ENCODE measurements at places on chromosomes 5 and 9.

GRCh38 chr5:153084511-153084910 lies 406.0 kb upstream of the GRIA1 start:
- no peak for DNase-seq

DNA sequence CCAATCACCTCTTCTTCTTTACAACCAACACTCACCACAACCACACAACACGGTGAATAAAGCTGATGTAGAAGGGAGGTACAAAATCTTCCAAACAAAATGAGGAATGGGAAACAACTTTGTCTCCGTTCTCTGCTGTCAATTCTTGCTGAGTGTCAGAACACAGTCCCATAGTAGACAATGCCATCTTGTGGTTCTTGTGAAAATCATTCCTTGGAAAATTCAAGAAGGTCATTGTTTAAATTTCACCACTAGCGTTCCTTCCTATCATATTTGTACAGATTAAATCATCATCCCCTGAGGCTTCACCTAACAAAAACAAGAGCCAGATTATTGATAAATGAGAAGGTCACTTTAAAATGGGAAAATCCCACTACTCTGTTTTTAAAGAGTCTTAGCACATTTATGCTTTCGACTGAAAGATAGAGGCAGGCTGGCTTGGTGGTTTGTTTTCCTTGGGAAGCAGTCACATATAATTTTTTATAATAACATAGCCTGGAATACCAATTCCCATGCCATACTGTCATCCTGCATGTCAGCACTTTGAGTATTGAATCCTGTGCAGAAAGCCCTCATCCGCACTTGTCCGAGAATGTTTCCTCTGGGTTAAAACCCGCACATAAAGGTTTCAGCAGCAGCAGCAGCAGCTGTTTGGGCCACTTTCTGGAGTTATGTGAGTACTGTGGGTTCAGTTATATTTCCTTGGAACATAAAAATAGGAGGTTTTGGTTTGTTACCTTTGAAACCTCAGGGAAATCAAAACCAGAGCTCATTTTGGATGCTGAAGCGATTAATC lies 395.0 kb upstream of the SMARCA2 start:
- DNase-seq = no peak

DNA sequence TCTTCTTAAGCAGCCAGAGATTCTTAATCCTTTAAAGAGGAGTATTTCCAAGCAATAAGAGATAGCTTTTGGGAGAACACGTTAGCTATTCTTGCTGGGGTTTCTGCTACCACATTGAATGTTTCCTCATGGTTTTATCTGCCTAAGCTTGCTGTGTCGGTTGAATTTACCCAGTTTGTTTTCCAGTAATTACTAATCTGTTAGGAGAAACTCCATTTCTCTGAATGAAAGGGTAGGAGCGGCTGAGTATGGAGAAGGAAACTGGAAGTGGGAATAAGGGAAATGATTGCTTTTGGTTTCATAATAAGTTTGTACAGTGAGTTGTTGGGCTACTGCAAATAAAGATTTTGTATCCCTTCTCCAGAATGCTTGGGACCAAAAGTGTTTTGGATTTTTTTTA lies 1.2 kb downstream of the JAK2 start:
- DNase-seq = no peak

DNA sequence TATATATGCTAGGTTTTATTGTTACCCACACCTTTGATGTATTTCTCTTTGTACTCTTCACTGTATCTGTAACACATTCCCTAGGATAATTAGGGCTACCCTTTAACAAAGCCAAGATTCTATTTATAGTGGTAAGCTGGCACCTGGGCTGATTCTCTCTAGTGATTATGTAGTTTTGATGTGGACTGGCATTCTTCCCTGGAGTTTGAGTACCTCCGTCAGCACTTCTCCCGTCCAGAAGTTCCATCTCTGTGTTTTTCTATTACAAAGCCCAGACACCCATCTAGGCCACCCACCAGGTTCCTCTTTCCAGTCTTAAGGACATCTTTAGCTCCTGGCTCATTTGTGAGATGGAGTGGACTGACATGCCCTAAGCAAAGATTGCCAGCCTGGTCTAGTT lies 55.9 kb upstream of the CDKN2B start:
- no peak for DNase-seq

DNA sequence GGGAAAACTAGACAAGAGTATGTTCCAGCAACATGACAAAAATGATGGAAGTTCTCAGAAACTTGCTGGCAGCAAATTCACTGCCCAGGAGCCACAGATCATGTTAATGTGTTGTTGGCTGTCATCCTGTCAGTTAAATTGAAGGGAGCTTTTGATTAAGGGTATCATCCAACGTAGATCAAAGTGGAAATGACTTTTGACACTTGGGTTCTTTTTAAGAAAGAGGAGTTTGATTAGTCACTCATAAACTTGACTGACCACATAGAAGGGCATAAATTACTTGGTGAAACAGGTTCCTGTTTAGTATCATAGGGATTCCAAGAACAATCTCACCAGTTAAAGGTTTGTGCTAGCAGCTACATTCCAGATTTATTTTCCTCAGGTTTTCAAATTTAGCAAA lies 288.7 kb downstream of the CSNK1G3 start:
- no peak for DNase-seq

- DNase-seq = no peak
Observed at GRCh38 chr5:157520911-157521703, 54.5 kb downstream of the ADAM19 start.

- DNase-seq = no peak
Observed at GRCh38 chr5:77876316-77876715, 100.2 kb upstream of the TBCA start.

GRCh38 chr5:126499853-126500342 lies 76.7 kb downstream of the GRAMD2B start:
- no peak for DNase-seq

DNA sequence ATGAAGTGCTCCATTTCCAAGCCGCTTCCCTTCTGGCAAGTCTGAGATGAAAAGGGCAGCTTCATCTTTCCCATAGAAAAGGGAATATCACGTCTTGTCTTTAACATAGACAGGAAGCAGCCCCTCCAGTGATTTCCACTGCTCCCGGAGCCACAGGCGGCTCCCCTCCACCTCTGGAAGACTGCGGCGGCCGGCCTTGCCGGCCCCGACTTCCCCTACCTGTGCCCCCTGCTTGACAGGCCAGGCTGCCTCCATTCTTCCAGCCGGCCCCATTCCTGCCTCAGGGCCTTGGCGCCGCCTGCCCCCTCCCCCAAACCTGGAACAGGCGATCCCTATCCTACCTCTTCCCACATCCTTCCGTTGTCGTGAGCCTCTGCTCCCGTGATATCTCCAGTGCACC lies 141.8 kb downstream of the ZNF354C start:
- no peak for DNase-seq

- DNase-seq = no peak
Observed at GRCh38 chr5:38673671-38674071, 117.2 kb upstream of the LIFR start.

DNA sequence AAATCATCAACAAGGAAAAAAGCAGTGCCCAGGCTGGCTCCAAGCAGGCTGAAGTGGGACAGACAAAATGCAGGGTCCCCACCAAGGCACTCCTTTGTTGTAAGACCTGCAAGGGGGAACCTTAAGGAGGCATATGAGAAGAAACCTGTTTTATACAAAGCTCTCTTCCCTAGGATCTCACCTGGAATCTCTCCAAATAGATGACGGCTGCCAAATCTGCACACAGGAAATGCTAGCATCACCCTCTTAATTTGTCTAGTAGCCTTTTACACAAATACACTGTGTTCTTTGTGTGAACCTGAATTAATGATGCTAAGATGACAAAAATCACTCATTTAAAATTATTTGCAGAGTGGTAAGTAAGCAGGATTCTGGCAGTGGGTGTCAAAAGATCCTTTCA lies 280.2 kb downstream of the SPOCK1 start:
- DNase-seq = no peak

DNA sequence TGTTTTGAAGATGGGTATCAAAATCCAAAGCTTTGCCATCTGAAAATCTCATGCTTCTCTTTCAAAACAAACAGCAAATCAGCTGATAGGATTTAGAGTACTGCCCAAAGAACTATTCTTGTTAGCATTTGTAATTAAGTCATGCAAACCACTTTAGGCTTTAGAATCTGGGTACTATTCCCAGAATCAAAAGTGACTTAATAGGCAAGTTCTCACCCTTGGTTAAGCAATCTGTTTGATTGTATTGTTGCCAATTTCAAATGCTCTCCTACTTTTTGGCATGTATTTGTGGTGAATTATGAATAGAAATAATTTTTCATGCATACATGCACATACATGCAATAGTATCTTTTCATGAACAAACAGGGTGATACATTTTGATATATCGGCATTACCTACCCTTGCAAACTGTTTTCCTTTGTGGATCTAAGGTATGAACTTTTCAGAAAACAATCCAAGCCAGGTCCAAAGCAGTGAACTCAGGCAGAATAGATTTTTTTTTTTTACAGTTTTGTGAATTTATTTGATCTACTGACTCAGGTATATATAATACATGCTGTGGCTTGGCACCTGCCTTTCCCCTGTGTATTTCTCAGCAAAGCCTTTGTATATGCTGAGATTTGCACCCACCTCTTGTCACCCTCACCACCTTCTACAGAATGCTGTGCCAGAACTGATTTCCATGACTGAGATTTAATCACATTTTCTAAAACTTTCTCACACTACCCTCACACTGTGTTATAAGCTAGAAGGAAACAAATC lies 9.0 kb downstream of the IL33 start:
- no peak for DNase-seq

All from vagina (tissue), 2 donors.